A549 treated with ZK216348 at 1 μM for 4 hours (cell line): ENCODE measurements at places on chromosomes 5 and 9. TPM values are rescaled to one million over a fixed set of nuclear protein-coding genes. Genes with fewer than 3 reads are reported as not detected.

Gene OTULINL
- 10.6 to 13.5 TPM (median 12.9 TPM) in 5 replicates for total RNA-seq

Gene PCDHA3
- total RNA-seq: 0.68 to 1.2 TPM (median 1.0 TPM) in 5 replicates

Gene N4BP3
- total RNA-seq: 0.73 to 1.1 TPM (median 1.0 TPM) in 5 replicates

Gene CDKN2A
- 0.23 to 0.38 TPM in 2 of 5 replicates, not detected in the others for total RNA-seq

Gene OR1Q1
- 0.15 TPM in 1 of 5 replicates, not detected in the others for total RNA-seq

Gene ZCCHC7
- total RNA-seq: 10.5 to 16.2 TPM (median 13.8 TPM) in 5 replicates

Gene IL4
- total RNA-seq: not detected in 5 replicates

Gene TTLL11
- 3.9 to 5.0 TPM (median 4.1 TPM) in 5 replicates for total RNA-seq

Gene SQSTM1
- 928 to 1,201 TPM (median 1,000 TPM) in 5 replicates for total RNA-seq

Gene SPATA31A3
- not detected in 5 replicates for total RNA-seq

Gene SPATA31C1
- total RNA-seq: not detected in 5 replicates

Gene FAM81B
- total RNA-seq: not detected in 5 replicates
